ENCODE measurements at places on chromosomes 3 and 15.

DNA sequence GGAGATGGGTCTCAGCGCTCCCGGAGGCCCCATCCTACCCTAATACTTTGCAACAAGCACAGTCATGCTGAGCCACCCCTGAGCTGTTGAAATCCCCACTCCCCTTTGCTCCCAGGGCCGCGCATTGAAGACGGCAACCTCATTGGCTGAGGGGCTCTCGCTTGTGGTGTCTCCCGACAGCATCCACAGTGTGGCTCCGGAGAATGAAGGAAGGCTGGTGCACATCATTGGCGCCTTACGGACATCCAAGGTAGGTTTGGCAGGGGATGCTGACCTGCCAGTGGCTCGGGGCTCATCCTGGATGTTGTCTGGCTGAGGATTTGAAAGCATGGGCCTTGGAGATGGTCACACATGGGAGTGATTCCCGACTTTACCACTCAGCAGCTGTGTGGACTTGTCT lies 5.9 kb downstream of the TMEM43 start:
- DNase-seq: no peak

DNA sequence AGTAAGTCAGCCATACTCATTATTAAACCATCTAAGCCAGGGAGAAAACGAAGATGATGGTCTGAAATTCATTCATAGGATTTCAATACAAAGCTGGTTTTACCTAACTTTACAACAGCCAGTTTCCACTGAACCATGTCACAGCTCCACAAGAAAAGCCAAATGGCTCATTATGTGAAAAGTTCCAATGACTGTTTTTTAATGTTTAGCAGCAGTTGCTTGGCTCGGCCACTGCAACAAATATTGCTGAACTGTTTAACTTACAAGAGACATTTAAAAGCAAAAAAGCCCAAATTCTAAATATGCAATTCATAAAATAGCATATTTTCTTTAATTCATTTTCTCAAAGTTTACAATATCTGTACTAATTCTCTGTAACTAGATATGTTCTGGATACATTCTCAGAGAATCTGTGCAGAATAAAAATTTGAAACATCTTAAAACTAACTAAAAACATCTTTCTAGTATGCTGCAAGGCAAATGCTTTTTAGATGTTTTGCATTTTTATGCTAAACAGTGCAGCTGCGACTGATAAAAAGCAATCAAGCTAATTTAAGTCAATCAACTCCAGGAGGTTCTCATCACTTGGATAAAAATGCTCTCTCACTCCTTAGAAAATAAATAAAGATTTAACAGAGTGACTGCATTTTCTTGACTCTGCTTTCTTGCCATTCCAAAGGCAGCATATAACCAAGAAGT lies 356.5 kb downstream of the ERC2 start:
- no peak for DNase-seq

DNA sequence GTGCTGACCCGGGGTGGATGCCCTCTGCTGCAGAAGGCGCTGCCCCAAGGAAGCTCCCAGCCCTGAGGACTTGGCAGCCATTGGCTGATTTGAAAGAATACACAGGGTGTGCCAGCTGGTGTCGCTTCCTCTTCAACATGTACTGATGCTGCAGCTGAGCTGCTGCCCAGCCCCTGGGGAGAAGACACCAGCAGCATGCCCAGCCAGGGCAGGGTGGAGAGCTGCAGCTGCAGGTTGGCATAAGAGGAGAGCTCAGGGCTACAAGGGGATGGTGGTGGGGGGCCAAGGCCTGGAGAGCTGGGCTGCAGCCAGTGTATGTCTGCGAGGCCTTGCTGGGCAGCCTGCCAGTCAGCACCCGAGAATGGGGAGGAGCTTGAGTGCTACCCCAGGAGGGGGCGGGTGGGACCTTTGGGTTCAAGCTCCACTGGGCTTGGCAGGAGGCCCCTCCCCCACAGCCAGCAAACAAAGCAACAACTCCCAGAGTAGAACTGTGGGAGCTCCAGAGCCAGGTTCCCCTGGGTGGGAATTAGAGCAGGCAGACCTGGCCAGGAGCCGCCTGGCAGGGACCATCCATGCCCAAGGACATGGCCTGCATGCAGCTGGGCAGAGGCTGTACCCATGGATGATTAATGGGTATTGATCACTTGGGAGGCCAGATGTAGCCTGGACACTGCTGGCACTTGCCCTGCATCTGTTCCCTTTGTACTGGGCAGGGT lies 9.2 kb upstream of the SEMA4B start:
- DNase-seq: no peak

- DNase-seq: no peak
Measured at GRCh38 chr15:79832367-79833120, 64.3 kb downstream of the MTHFS start.

GRCh38 chr3:9704347-9705322 lies 1.0 kb downstream of the CPNE9 start:
- DNase-seq: no peak
